ENCODE measurements at places on chromosomes 12 and 14. TPM values are rescaled to one million over a fixed set of nuclear protein-coding genes. Genes with fewer than 3 reads are reported as not detected.

Gene KLRC1
- not detected for total RNA-seq

Gene EFCAB11
- total RNA-seq = 11.3 TPM

Gene C12orf56
- total RNA-seq = not detected

Gene LRRC10
- total RNA-seq = not detected

Gene IL26
- 2.5 TPM for total RNA-seq

Gene FAM234B
- 3.4 TPM for total RNA-seq

Gene LGALS3
- 53.5 TPM for total RNA-seq

Gene PLEKHG7
- total RNA-seq = not detected

Gene GZMB
- total RNA-seq = not detected

Gene BDKRB1
- total RNA-seq = not detected

Gene FAM181A
- not detected for total RNA-seq

Gene KRT3
- total RNA-seq = not detected

GRCh38 chr14:90647473-90648005 is 168.7 kb downstream of the TTC7B start:
- no peak for DNase-seq

DNA sequence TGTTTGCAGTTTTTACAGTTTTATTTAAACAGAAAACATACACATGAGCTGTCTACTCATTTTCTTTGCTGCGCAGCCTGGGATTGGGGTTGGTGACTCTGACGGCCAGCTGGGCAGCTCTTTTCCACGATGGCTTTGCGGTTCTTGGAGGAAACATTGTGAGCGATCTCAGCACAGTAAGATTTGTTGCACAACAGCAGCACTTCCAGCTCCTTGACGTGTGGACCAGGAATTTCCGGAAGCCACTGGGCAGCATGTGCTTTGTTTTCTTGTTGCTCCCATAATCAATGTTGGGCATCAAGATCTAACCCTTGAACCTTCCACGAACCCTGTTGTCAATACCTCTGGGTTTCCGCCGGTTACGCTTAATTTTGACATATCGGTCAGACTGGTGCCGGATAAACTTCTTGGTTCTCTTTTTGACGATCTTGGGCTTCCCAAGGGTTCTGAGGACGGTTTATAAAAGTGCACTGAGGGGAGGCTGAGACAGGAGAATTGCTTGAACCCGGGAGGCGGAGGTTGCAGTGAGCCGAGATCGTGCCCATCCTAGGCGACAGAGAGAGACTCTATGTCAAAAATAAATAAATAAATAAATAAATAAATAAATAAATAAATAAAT is 21.8 kb downstream of the FKBP11 start:
- DNase-seq = no peak

GRCh38 chr12:74242088-74242487 is 295.5 kb upstream of the ATXN7L3B start:
- no peak for DNase-seq

DNA sequence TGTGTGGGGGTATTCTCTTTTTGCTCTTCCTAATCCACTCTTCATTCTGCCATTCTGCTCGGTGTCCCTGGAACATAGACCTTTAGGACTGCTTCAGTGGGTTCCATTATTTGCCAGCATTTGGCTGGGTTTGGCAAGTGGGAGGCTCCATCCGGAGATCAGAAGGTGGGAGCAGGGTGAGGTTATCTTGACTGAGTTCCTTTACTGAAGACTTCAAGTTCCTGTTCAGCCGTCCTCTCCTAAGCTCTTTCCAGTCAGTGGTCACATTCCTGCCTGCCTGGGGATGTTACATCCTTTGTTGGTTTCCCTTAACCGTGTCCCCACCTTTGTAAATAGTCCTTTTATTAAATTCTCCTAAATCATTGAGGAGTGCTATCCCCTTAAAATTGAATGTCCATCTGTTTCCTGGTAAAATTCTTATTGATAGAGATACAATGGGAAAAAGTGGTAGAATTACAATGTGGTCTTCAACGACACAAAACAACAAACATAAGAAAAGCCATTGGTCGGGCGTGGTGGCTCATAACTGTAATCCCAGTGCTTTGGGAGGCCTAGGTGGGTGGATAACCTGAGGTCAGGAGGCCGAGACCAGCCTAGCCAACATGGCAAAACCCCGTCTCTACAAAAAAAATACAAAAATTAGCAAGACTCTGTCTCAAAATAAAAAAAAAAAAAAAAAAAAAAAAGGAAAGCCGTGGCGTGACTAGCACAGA is 5.0 kb upstream of the MIA2 start:
- no peak for DNase-seq

- no peak for DNase-seq
Measured at GRCh38 chr14:82911930-82912329, 1378.3 kb upstream of the SEL1L start.

DNA sequence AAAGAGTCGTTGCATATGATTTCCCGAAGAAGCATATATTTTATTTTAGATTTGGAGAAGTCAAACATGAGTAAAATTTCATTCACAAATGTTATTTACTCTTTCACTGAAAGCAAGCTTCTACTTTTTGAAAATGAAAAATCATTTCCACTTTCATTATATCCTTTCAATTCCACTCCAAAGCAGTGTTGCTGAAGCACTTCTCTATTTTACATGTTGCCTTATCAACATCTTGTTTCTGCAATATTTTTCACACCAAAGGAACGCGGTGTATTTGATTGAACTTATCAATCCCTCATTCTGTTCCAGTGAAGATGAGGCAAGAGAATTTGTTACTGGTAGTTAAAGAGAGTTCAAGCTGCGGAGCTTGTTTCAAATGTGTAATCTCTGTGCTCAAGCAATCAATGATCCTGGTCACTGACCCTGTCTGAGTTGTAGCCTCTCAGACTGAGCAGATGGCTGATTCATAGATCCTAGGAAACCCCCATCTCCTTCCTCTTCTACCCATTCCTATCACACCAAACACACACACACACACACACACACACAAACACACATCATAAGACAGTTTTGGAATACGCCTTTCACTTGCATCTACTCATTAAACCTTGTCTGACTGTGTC is 236.2 kb upstream of the FLRT2 start:
- DNase-seq = no peak

DNA sequence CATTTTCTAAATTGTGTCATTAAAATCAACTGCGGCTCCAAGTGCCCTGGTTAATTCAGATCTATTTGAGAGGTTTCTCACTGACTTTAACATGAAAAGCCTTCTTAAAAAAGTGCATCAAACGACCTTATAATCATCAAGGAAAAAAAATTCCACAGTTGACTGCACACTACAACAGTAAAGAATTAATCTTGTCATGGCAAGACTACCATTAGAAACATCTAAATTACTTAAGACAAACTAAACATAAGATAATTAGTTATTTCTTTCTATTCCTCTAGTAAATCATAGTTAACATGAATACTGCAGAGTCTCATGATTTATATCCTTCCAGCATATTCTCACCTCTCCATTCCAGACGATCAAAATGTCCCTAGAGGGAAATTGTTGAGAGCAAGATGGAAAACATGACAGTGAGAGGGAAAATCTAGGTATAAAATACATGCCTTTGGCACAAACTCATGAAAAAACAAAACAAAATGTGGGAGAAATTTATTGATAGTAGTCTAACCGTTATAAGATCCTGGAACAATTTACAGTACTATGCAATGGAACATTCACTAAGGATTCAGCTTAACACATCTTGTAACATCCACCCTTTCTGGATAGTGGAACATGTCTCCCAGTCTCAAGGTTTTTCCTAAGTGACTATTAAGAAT is 112.5 kb downstream of the PRKD1 start:
- DNase-seq = no peak

DNA sequence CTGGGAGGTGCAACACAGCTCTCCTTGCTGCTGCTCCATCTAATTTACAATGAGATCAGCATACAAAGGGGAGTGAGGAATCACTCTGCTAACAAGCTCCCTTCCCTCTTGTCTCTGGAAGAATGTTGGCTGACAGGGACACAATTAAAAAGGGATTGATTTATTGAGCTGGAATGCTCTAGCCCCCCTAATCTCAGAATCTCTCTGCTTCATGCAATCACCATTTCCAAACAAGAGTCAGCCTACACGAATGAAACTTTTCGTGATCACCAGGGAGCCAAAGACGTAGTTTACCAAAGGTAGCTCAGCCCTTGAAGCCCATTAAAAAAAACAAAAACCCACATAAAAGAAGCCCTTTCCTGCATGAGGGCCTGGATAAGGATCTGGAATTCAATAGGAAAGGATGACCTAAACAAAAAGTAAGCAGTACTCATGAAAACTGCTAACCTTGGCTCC is 223.8 kb downstream of the C12orf75 start:
- DNase-seq = no peak

DNA sequence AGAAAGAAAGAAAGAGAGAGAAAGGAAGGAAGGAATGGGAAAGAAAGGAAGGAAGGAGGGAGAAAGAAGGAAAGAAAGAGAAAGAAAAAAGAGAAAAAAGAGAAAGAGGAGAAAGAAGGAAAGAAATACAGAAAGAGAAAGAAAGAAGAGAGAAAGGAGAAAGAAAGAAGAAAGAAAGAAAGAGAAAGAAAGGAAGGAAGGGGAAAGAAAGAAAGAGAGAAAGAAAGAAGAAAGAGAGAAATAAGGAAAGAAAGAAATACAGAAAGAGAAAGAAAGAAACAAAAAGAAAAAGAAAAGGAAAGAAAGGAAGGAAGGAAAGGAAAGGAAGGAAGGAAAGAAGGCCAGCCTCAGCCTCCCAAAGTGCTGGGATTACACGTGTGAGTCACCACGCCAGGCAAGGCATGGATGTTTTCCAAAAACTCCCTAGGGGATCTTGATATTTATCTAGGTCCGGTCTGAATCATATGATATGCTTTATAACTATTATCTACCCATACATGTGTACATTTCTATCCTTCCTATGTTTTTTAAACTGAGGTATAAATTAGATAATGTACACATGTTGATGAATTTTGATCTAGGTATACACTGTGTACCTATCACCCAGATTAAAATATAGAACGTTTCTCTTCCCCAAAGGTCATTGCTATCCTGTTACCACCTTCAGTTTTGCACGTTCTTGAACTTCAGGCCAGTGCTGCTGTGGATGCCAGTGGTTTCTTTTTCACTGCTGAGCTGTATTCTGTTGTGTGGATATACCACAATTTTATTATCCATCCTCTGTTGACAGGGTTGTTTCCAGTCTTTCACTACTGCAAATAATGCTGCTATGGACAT is 177.9 kb downstream of the RBM19 start:
- DNase-seq = no peak

DNA sequence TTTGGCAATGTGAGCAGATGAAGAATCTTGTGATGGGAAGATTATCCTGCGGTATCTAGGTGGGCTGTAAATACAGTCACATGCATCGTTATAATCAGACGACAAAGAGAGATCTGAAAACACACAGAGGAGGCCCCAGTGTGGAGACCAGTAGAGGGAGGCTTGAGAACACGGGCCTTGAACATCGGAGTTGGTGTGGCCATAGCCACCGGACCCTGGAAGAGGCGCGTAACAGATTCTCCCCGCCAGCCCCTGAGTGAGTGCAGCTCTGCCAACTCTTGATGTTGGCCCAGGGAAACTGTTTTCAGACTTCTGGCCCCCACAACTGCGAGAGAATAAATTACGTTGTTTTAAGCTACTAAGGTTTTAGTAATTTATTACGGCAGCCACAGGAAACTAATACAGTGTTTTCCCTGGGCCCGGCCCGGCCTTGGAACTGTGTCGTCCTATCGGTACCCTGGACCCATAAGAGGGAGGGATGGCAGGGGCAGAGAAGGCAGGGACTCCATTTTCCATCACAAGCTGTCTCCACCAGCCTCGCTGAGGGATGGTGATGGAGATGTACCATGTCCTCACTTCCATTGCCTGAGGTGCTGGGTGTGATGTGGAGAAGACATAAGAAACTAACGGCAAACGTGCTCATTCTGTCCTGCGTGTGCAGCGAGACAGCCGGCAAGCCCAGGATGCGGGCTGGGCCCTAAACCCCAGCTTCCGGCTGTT is 91.6 kb downstream of the NTF3 start:
- DNase-seq = no peak

GRCh38 chr12:47741340-47741703 is 16.0 kb upstream of the ENDOU start:
- no peak for DNase-seq

GRCh38 chr12:62718762-62719426 is 216.1 kb downstream of the PPM1H start:
- DNase-seq = no peak

DNA sequence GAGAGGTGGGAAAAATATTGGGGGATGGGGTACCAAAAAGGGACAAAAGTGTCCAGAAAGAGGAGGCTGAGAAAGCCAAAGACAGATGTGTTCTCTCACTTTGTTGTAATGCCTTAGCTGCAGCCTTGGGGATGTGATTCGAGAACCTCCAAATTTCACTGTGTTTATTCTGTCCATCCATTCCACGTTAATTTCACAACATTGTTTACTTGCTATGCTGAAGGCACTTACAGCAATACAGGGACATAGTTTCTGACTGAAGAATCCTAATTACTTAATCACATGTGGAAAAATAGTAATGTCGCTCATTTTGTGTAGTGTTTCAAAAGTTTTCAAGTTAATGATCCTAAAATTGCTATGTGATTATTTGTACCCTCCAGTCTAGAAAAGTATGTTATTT is 146.2 kb upstream of the SLC38A2 start:
- no peak for DNase-seq

GRCh38 chr14:41623736-41624135 is 17.1 kb downstream of the LRFN5 start:
- DNase-seq = no peak

GRCh38 chr12:53004178-53004577 is 2.1 kb upstream of the EIF4B start:
- no peak for DNase-seq

DNA sequence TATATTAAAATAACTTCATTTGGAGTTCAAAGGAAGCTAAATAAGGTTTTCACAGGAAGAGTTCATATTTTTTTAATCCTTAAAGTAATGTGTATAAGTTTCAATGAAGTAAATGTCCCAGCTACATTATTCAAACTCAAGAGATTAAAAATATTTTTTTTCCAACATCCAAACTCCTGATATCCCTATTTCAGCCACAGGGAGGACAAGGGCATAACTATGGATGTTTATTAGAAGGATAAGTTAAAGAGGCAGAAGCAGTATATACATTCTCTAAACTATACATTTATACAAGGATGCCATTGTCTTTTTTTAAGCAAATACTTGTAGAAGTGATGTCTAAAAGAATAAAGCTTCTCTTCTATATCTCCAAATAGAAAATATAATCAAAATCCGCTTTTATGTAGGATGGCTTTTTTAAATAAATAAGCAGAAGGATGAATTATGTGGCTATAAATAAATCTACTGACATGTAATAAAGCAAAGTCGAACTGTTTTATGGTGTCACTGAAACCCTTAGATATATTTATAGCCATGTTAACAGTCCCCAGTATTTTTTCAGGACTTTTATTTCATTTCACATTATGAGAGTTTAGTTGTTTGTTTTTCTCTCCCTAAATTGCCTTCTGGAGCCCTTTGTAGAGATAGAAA is 936.5 kb downstream of the DIO2 start:
- DNase-seq = no peak

- no peak for DNase-seq
Measured at GRCh38 chr12:75481774-75482173, 1.2 kb downstream of the GLIPR1 start.

DNA sequence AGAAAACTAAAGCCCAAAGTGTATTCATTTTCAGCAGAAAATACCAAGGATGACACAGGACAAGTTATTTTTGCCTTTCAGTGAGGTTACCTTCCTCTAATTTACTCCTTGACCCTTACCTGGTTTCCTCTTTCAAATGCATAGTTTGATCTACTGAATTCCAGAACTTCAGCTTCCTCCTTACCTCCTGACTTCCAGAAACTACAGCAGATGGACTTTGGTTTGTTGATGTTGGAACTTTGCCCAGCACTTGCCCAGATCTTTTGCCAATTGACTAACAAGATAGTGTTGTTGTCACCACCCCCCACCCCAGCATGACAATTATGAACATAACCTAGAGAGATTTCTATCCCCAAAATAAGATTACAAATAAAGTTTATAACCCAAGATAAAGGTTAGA is 63.2 kb downstream of the NAV3 start:
- DNase-seq = no peak
